ENCODE measurements at places on chromosomes 3 and 15.

DNA sequence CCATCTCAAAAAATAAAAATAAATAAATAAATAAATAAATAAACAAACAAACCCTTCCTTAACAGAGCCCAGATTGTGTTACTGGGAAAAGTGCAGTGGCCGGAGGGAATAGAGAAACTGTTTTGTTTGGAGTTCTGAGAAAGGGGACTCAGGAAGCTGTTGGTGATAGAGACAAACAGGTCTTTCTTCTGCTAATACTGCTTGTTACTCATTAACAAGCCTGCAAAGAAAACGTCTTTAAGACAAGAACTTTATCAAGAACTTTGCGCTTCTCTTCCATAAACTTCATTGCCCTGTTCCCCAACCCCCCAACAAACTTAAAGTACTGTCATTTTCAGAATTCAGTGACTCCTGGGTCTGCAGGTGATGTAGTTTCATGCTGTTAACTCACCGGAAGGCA is 68.8 kb upstream of the GSK3B start:
- no peak for DNase-seq

DNA sequence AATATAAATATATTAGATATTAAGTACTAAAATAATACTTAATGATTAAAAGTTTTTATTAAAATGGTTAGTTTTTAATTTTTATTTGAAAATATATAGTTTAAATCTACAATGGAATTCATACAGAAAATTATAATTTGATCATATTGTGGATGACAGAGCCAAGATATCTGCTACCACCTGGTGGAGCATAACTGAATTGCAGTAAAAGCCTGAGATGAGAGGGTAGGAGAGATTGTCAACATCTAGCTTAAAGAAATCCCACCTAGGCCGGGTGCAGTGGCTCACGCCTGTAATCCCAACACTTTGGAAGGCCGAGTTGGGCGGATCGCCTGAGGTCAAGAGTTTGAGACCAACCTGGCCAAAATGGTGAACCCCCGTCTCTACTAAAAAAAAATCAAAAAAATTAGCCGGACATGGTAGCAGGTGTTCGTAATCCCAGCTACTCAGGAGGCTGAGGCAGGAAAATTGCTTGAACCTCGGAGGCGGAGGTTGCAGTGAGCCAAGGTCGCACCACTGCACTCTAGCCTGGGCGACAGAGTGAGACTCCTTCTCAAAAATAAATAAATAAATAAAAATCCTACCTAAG is 25.1 kb upstream of the CSTA start:
- no peak for DNase-seq

- no peak for DNase-seq
Measured at GRCh38 chr3:179450901-179451264, 387 bp downstream of the GNB4 start.

DNA sequence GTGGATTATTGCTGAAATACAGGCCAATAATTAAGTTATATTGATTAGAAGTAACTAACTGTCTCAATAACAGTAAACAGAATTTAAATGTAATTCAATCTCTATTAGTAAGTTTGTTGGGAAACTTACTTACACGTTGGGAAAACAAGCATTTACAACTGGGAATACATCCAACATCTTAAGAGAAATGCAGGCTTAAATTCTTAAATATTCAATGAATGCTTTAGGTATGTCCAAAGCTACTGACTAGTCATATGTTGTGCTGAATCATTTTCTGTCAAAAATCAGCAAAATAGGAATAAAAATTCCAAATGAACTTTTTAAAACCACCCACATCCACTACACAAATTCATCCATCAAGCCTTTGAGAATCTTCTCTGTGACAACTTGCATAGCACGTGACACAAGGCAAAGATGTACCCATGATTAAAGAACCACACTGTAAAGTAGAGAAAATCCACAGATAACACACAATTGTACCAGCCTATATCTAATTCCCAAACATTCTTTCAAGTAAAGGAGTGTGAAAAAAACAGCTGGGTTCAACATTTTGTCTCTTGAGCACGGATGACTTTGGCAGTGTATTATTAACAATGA is 60.0 kb downstream of the NMNAT3 start:
- DNase-seq = no peak

DNA sequence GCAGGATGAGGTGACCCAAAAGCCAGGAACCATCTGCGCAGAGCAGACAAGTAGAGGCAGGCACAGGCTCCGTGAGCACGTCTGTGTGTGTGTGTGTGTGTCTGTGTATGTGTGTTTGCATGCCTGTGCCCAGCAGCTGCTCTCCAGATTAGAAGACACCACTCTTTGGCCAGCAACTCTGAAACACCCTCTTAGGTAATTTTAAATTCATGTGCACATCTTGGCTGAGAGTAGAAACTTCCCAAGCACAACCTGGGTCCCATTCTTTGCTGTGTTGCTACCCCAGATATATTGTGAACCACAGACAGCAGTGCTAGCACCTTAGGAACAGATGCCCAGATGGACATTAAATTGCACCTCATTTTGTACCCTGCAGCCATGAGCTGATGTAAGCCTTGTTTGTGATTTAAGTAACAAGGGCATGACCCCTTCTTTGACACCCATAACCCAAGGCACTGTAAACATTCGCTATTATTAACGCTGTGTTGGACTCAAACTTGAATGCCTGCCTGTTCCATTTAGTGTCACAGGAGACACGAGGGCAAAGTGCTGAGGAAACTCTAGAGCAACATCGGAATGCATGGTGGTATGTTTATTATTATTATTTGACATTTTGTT is at the start of gene FILIP1L:
TSS of gene FILIP1L (minus strand) at position 89 of the 618 bp plus-strand sequence.
- DNase-seq = no peak

- no peak for DNase-seq
Measured at GRCh38 chr3:168843481-168843880, 747.8 kb upstream of the GOLIM4 start.

DNA sequence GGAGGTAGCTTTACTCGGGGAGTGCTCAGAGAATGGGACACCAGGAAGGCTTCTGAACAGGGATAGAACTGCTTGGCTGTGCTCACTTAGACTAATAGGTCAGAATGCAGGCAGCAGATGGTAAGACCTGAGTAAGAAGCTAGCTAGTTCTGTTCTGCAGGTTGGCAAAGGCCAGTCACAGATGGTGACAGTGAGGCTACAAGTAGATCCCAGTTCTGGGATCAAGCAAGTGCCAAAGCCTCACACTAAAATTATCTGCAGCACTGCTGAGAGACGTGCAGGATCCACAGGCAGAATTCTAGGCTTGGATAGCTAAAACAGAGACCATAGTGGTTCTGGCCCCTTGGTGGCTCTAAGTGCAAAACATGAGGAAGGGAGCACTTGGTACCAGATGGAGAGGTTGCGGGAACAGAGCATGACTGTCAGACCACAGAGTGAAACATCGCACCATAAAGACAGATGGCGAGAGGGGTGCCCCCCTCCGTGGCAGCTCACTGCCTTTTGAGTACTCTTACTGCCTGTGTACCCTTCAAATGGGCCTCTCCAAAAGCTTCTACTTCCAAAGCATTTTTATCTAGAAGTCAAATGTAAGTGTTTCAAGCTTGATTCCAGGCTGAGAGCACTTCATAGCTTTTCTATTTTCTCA is 3.6 kb upstream of the GLCE start:
- DNase-seq = peak; percentile 51

DNA sequence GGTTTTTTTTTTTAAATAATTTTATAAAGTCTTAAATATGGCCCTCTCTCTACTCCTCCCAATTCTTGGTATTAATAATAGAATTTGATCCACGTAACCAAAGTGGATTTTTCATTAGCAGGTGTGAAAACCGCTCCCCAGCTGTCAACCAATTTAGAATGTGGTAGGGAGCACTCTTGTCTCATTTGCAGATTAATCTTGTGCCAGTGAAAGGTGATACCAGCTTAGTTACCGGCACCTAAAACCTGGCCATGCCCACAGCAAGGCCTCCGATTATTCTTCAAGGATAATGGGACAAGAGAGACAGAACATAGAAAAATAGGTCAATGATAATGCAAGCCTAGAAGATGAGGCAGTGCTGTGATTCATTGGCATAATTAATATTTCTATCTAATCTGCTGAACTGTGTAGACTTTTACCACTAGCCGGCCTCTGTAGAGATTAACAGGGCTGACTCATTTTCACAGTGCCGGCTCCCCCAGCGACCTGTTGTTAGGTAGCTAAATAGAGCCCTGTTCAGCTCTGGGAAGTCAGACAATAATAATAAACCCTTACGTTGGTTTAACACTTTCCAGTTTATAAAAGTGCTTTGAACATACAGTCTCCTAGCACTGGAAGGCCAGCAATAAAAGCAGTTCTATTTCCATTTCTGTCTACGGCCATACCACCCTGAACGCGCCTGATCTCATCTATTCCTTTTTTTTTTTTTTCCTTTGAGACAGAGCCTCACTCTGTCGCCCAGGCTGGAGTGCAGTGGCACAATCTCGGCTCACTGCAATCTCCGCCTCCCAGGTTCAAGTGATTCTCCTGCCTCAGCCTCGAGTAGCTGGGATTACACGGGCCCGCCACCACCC is 102.9 kb downstream of the SHQ1 start:
- no peak for DNase-seq

DNA sequence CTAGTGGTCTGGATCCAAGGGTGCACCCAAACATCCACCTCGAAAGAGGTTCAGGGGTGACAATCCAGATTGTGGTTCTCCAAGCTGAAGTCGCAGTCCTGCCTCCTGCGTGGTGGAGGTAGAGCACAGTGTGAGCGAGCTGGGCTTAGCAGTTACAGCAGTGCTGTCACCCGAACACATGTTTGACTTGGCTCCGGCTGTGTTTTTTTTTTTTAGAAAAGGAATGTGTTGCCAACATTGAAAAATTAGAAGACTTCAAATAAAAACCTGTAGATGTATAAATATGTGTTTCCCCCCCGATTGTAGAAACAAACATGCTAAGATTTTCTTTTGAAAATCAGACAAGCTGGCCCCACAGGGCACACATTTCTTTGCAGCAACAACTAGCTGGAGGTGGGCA is 530.8 kb downstream of the SHQ1 start:
- DNase-seq = no peak

- no peak for DNase-seq
Measured at GRCh38 chr15:75095594-75095993, 72.2 kb downstream of the PPCDC start.

- no peak for DNase-seq
Measured at GRCh38 chr3:74639681-74640080, 25.2 kb upstream of the CNTN3 start.

- no peak for DNase-seq
Measured at GRCh38 chr15:27850050-27850449, 249.1 kb downstream of the OCA2 start.

- no peak for DNase-seq
Measured at GRCh38 chr3:64566859-64567258, 120.9 kb downstream of the ADAMTS9 start.

- no peak for DNase-seq
Measured at GRCh38 chr3:190261015-190261414, 61.2 kb downstream of the CLDN1 start.

- DNase-seq = no peak
Measured at GRCh38 chr15:70493787-70494516, 269.4 kb downstream of the UACA start.

- DNase-seq = no peak
Measured at GRCh38 chr3:35721628-35722027, 82.3 kb downstream of the ARPP21 start.

DNA sequence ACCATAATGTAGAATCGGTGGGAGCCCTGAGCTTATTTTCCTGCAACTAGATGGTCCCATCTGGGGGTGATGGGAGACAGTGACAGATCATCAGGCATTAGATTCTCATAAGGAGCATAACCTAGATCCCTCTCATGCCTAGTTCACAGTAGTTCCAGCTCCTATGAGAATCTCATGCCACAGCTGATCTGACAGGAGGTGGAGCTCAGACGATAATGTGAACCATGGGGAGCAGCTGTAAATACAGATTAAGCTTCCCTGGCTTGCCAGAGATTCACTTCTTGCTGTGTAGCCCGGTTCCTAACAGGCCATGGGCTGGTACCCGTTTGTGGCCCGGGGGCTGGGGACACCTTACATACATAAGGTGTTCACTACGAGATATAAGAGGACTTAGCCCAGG is 67.5 kb upstream of the LRRFIP2 start:
- DNase-seq = no peak

- no peak for DNase-seq
Measured at GRCh38 chr15:47523681-47524475, 193.4 kb upstream of the SEMA6D start.

GRCh38 chr3:35426366-35426958 is 212.9 kb upstream of the ARPP21 start:
- DNase-seq = no peak

DNA sequence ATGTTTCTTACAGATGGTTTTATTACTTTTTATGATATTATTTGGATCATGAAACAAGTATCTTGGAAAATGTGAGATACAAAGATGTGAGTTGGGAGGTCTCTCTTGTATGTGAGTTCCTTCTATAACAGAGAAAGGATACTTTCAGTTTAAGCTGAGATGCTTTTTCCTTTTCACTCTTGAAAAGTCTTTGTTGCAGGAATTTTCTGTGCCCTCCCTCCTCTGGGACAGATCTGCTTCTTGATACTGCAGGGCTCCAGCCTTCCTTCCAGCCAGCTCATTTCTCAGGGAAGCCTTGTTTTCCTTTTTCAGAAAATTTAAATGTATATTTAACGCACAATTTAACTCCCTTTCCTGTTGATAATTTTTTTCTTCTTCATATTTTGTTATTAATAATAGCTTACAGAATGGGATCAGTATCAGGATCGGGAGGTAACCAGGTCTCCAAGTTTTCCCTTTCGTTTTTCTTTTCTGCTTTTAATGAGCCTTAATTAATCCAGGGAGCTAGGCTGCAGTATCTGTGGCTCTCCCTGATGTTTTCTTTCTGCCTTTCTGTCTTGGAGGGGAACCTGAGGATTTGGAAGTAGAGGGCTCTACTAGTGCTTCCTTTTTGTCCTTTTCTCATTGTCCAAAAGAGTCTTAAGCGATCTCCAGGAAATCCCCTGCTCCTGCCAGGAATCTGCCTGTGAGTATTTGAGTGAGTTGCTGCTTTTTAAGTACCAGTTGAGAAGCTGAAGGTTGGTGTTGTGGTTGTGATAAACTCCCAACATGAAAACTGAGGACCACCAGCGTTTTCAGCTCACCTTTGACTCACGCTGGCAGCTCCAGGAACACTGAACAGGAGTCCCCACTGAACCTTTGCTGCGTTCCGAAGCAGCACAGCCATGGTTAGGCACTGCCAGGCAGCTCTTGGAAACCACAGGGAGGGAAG is 105.7 kb downstream of the IGF1R start:
- DNase-seq = no peak

GRCh38 chr15:78855746-78856145 is 16.9 kb upstream of the MORF4L1 start:
- no peak for DNase-seq

DNA sequence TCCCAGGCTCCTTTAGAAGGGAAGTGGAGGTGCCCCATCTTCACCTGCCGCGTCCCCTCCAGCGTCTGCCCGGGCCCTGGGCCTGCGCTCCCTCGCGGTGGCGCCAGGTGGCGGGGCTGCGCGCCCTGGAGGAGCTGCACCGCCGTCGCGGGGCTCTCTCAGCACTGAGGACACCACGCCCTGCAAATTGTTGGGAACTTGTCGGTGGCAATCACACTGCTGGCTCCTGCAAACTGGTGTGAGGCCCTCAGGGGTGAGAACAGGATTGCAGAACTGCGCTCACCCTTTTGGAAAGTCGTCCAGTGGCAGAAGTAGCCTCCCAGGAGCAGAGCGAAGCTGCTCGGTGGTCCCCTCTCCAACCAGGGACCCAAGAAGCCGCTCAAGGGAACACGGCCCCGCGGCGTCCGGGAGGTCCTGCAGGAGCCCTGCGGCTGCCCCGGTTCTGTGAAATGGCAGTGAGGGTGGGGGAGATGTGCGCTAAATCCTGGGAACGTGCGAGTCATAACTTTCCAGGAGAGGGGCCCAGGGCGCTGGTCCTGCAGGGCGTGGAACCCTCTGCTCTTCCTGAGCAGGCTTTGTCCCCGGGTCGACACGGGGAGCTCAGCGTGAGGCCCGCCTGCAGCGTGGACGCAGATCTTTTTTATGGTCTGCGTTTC is 995 bp upstream of the LRRK1 start:
- DNase-seq = peak; percentile 89
